ENCODE measurements at places on chromosomes 2 and 18.

DNA sequence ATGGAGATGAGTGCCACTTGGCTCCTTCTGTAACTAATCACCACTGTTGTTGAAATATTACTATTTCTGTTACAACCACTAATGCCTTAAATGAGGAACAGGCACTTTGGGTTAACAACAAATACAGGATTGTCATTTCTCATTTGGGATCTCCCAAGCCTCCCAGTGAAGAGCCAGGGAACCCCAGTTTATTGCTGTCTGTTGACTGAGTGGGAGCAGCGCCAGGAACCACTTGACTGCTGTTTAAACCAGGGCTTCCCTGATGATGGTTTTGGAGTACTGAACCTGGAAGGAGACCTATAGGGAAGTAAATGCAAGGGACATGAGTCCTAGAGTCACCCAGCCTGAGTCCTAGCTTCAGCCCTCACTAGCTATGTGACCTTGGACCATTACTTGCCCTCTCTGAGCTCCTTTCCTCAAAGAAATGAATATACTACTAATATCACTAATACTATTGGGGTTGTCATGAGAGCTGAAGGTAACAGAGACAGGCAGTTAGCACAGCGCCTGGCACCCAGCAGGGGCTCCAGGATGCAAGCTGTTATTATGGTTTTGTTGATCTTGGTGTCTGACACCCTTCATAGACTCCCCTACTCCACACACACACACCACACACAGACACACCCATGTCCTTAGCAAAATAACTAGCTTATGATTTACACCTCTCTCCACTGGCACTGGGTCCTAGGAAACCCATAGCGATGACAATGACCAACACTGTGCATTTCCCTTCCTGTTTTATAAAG lies 104.2 kb upstream of the FZD7 start:
- DNase-seq: no peak

GRCh38 chr18:26483633-26484032 lies 64.7 kb downstream of the KCTD1 start:
- DNase-seq: no peak

GRCh38 chr2:7057865-7058400 lies 140.7 kb downstream of the RNF144A start:
- no peak for DNase-seq

DNA sequence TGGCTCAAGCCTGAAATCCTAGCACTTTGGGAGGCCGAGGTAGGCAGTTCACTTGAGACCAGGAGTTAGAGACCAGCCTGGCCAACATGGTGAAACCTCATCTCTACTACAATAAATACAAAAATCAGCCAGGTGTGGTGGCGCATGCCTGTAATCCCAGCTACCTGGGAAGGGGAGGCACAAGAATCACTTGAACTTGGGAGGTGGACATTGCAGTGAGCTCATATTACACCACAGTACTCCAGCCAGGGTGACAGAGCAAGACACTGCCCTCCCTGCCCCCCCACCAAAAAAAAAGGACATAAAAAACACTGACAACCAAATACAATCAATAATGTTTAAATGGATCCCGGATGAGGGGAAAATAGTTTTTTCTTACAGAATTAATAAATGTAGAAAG lies 7.8 kb downstream of the TIA1 start:
- no peak for DNase-seq

DNA sequence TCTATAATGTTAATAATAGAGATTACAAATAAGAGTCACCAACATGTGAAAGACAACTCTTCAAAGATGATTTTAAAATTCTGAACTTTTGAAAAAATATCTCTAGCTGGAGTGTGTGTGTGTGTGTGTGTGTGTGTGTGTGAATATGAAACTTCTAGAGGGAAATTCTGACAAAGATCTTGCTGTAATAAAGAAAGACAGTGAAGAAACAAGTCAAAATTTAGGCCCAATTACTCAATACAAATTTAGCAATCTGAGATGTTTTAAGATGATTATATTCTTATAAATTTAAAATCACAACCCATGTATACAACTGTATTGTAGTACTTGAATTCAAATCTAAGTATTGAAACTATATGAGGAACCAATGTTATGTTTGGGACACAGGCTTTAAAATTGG lies 57.2 kb upstream of the UGP2 start:
- DNase-seq: no peak

GRCh38 chr18:74905247-74905646 lies 303.7 kb downstream of the PTGR3 start:
- DNase-seq: no peak

DNA sequence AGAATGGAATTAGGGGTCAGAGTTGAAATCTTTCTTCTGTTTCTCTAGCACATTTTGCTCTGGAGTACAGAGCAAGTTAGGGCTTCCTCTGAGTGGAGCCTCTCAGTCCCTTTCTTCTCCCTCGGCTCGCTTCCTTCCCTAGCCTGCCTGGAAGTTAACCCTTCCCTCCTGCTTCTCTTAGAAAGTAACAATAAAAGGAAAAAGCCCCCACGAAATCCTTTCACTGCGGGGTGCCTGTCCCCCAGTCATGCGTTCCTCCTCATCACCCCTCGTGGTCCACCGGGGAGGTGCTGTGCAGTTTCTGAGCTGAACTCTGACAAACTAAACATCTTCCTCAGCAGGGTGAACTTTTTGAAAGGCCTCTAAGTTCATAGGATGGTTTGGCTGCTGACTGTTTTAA lies 2.0 kb downstream of the IGFBP2 start:
- no peak for DNase-seq

GRCh38 chr2:120422465-120423160 lies 76.7 kb downstream of the INHBB start:
- no peak for DNase-seq

- no peak for DNase-seq
Observed at GRCh38 chr18:60163622-60164021, 209.0 kb downstream of the MC4R start.

- DNase-seq: no peak
Observed at GRCh38 chr2:86022661-86023365, 82.9 kb downstream of the POLR1A start.

DNA sequence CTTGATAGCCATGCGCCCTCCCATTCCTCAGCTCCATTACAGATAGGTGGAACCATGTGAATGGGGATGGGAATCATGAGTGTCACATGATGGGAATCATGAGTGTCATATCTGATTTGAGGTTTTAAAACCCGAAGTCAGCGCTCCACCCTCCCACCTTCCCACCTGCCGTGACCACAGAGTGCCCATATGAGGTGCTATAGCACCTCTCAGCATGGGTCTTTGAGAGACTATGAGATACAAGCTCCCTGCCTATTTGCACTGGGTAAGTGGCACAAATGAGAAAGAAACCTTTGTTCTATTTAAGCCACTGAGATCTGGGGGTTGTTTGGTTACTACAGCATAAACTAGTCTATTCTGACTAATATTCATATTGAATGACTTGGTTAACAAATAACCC lies 78.5 kb upstream of the PTPRM start:
- no peak for DNase-seq
